ENCODE measurements at places on chromosomes 7 and 10.
A peak's percentile ranks its signal among the peaks of the same experiment; 100 is the strongest.

DNA sequence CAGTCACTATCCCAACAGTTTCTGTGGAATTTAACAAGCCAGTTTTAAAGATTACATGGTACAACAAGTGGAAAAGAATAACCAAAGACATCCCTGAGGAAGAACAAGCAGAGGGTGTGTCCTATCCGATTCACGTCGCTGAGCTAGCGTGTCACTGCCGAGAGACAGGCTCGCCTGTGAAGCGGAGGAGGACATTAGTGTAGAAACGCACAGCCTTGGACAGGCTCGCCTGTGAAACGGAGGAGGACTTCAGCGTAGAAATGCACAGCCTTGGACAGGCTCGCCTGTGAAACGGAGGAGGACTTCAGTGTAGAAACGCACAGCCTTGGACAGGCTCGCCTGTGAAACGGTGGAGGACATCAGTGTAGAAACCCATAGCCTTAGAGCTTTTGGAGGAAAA is 52.7 kb upstream of the INPP5A start:
- DNase-seq: no peak

DNA sequence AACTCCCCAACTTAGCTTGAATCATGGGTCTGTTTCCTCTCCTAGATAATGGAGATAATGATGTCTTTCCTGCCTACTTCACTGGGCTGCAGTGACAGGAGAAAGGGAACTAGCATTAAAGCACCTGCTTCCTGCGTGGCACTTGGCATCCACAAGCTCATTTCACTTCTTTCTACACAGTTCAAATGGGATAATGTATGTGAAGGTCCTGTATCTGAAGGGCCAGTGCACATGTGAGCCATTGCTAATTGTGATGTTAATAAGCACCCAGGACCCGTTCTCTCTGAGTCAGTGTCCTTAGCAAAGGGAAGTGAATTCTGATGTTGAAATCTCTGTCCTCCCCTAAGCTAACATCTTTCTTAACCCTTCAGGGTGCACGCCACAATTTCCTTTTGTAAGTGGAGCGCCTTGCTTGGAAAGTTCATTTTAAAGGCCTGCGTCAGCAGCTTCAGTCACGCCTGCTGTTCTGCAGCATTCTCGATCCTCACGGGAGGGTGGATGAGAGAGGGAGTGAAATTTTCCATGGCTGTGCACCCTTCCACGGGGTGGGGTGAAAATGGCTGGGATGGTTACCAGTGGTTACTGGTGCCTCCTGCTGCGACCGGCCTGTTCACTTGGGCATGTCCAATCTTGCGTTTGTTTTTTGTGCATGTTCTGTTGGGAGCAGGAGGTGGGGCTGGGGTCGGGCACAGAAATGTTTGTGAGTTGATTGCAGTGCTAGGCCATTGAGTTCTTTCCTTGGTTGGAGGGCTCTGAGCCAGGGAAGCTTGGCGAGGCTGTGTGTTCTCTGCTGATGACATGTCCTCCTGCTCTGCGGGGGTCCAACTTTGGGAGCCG is 59.2 kb downstream of the HK1 start:
- DNase-seq: peak; percentile 75

DNA sequence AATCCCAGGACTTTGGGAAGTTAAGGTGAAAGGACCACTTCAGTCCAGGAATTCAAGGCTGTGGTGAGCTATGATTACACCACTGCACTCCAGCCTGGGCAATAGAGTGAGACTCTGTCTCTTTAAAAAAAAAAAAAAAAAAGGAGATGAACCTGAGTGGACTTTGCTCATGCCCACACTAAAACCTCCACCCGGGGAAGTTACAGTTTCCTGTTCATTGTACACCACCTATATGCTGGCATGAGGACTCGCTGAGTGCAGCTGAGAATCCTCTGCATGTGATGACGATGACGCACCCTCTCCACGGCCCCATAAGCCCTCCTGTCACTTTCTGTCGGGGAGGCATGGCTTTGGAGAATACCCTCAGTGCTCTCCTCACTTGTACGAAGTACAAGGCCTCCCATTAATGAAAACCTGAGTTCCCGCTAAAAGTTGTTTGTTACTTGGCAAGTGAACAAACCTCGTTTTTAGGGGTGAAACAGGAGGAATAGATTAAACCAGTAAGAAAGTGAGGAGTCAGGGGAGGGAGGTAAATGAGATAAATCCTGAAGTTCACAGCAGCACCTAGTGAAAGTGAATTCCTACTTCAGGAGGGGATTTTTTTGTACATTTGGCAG is 15.9 kb downstream of the TMEM176B start:
- no peak for DNase-seq

DNA sequence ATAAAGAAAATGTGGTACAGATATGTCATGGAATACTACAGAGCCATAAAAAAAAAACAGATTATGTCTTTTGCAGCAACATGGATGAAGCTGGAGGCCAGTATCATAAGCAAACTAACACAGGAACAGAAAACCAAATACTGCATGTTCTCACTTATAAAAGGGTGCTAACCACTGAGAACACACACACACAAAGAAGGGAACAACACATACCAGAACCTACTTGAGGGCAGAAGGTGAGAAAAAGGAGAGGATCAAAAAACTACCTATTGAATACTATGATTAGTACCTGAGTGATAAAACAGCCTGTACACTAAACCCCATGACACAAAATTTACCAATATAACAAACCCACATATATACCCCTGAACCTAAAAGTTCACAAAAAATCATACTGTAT is 144.6 kb downstream of the TPK1 start:
- DNase-seq: no peak

- DNase-seq: peak; percentile 60
Measured at GRCh38 chr10:12418000-12418399, 68.7 kb downstream of the CAMK1D start.

DNA sequence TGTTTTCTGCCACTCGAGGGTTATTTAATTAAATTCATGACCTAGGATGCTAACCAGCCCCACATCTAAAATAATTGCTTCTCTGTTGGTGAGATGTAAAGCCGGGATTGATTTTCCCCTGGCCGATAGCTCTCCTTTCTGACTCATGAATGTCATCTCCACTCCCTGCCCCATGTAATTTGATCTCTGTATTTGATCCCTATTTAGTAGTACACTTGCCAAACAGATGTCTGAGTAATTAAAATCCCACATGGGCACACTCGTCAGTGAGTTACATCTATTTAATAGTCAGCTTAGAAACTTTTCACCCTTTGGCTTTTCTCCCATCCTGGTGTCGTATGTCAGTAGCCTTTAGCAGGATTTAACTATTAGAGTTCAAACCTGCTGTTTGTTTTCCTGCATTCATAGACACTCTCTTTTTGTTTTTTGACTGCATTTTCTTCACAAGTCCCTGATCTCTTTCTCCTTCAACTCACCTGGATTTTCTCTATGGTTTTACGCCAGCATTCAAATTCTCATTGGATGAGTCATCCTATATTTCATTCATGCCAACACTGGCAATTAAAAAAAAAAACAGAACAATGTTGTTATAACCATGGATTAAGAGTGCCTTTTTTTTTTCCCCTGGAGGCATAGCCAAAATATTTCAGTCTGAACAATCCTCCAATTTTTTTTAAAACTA is 82.7 kb downstream of the SPAG6 start:
- peak; percentile 95 for DNase-seq

GRCh38 chr7:112052993-112053736 is 153.0 kb downstream of the DOCK4 start:
- no peak for DNase-seq

- no peak for DNase-seq
Measured at GRCh38 chr7:115183431-115184057, 261.6 kb downstream of the MDFIC start.

DNA sequence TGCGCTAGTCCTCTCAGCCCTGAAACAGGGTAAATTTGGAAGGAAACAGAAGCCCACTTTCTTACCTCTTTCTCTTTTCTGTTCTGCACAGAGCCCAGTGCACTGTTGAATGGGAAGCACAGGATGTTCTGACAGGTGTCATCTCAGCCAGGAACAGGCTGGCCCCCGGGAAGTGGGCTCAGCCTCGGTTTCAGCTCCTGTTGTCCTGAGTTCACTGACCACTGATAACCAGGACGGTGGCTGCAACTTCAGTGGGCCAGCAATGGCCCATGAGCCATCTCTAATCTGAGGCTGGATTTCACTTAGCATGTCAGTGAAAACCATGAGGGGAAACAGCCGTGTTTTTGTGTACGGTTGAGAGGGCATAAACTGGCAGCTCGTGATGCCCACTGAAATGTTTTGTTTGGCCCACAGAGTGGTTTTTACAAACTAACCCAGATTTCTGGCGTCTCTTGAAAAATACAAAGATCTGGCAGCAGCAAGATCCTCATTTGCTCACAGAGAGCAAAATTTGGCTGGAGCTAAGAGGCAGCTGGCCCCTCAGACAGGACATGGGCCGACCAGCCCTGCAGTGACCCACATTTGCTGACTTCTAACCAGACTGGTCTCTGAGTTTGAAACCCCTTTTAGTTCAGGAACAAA is 455.9 kb downstream of the PAXIP1 start:
- no peak for DNase-seq

DNA sequence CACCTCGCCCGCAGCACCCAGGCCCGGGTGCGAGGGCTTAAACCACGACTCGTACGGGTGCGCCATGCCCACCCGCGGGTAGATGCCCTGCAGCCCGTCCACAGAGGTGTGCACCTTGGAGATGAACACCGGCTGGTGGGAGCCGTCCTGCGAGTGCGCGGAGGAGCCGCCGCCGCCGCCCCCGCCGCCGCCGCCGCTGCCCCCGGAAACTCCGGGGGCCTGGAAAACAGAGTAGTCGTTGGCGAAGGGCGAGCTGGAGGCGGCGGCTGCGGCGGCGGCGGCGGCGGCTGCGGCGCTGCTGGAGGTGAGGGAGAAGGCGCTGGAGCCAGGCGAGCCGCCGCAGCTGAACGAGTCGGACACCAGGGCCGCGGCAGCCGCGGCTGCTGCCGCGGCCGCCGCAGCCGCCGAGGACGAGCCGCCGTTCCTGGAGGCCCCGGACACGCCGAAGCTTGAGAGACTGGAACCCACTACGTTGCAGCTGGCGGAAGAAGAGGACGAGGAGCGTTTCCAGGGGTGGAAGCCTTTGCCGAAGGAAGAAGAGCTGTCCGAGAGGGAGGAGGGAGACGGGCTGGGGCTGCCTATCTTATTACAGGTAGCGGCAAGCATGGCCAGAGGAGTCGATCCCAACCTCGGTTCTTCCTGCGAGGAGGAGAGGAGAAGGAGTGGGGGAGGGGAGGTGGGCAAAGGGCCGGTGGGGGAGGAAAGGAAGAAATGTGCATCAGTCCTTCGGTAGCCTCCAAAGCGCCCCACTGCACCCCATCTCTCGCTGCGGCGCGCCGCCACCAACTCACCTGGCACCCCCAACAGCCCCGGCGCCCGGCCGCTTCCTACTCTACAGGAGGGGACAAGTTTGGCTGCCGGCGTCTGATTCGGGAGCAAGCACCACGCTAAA is 1.3 kb downstream of the SP8 start:
- no peak for DNase-seq

- DNase-seq: no peak
Measured at GRCh38 chr7:14483663-14484062, 418.9 kb downstream of the DGKB start.

DNA sequence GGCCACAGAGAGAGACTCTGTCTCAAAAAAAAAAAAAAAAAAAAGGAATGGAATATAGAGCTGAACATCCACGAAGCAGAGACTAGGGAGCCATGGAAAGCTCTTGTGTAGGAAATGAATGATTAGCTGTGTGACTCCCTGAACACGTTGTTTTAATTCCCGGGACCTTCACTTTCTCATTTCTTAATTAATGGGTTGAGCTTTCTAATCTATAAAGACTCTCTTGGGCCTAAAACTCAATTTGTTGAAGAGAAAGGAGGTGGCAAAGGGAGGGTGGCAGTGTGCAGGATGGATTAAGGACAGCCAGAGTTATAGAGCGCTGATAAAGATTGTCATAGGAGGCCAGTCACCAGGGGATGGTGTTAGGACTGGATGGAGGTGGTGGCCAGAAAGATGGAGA is 48.0 kb downstream of the CYCS start:
- DNase-seq: no peak

GRCh38 chr7:121080257-121080912 is 91.9 kb downstream of the CPED1 start:
- no peak for DNase-seq

GRCh38 chr7:138478499-138478908 is 18.4 kb downstream of the TRIM24 start:
- DNase-seq: no peak

- DNase-seq: no peak
Measured at GRCh38 chr10:60732807-60733516, 45.3 kb upstream of the CDK1 start.

DNA sequence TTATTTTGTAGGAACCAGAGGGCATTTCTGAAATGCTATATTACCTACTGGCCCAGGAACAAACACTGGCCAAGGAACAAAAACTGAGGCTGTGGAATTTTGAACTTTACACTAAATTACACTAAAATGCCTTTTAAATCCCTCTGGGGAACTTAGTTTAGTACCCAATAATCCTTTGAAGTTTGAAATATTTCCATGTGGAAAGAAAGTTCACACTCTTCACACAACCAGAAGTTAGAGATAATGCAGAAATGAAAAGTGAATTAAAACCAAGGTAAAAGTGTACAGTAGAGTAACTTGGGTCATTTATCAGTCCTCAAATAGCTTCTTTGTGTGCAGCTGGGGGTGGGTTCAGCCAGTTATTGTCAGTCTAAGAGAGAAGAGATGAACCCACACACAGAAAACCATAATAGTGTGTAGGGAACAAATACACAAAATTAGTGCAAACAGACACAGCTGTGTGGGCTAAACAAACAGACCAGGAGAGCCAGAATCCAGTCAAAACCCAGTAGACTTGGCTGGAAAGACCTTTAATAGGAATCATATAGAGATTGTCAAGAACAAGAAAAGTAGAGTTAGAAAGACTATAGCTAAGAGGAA is 46.5 kb upstream of the DGKI start:
- no peak for DNase-seq

DNA sequence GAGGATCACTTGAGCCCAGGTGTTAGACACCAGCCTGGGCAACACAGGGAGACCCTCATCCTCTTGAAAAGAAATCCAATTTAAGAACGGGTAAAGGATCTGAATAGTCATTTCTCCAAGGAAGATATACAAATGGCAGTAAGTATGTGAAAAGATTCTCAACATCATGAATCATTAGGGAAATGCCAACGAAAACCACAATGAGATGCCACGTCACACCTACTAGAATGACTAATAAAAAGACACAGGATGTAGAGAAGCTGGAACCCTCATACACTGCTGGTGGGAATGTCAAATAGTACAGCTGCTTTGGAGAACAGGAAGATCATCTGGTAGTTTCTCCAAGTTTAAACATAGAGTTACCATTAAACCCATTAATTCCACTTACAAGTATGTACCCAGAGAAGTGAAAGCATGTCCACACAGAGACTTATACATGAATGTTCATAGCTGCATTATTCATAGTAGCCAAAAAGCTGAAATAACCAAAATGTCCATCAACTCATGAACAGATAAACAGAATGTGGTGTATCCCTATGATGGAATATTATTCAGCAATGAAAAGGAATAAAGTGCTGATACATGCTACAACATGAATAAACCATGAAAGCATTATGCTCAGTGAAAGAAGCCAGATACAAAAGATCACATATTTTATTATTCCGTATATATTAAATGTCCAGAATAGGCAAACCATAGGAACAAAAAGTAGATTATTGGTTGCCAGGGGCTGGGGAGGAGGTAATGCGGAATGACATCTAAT is 13.1 kb upstream of the ZMIZ2 start:
- DNase-seq: peak; percentile 97

- DNase-seq: no peak
Measured at GRCh38 chr10:69619626-69620025, 10.4 kb upstream of the FAM241B start.

All from AG10803 (cell line).